ENCODE measurements at places on chromosomes 3 and 15. TPM values are rescaled to one million over a fixed set of nuclear protein-coding genes. Genes with fewer than 3 reads are reported as not detected.

- peak; percentile 27 for DNase-seq
These were observed 29.9 kb upstream of the ST3GAL6 start for GRCh38 chr3:98733053-98733811.

DNA sequence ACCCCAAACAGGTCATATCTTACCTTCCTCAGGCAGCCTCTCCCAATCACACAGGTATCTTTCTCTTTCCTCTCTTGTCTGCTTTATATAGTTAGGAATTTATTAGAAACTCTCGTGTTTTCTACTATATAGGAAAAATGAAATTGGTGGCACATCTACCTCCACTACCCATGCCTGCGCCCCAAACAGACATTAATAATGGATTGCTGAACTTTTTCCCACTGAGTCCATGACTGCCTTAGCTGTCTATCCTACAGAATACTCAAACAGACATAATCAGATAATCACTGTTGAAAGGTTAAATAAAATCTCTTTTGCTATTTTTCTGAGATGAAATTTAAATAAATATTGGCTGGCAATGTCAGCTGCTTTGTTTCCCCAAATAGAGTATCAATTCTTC lies 55.8 kb upstream of the SLC6A11 start:
- DNase-seq = no peak

DNA sequence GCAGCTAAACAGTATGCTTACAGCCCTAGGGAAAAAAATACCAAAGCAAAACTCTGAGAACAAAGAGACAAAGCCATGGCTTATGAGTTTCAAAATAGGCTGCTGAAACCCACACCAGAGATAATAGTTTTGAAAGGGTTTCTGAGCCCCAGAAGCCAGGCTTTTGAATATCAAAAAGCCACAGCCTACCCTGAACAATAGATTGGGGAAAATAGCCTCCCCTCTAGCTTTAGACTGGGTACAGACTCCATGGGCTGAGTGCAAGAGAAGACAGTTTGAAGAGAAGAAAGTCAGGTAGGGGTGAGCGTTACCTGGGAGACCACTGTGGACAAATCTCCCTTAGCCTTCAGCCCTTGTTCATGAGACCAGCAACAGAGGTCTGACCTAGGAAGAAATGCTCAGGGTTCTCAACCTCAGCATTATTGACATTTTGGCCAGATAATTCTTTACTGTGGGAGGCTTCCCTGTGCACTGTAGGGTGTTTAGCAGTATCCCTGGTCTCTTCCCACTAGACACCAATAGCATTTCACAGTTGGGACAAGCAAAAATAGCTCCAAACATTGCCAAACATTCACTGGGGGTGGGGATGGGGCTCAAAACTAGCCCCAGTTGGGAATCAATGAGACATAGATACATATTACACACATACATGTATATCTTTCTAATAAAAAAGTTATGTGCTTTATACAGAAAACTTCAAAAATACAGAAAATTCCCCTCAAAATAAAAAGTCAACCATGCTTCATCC lies 11.6 kb upstream of the TAFA4 start:
- DNase-seq = no peak

- DNase-seq = no peak
These were observed 14.1 kb upstream of the TOPAZ1 start for GRCh38 chr3:44227632-44228031.

Gene TNFSF10
- 32.0 TPM for polyA plus RNA-seq

Gene ADCY5
- polyA plus RNA-seq = 15.4 TPM

Gene OR5H15
- not detected for polyA plus RNA-seq

Measured in ovary (tissue), 10 donors.